Activated T-cell treated with anti-CD3 and anti-CD28 coated beads for 48 hours (primary cell): ENCODE measurements at places on chromosomes 6 and 20.

DNA sequence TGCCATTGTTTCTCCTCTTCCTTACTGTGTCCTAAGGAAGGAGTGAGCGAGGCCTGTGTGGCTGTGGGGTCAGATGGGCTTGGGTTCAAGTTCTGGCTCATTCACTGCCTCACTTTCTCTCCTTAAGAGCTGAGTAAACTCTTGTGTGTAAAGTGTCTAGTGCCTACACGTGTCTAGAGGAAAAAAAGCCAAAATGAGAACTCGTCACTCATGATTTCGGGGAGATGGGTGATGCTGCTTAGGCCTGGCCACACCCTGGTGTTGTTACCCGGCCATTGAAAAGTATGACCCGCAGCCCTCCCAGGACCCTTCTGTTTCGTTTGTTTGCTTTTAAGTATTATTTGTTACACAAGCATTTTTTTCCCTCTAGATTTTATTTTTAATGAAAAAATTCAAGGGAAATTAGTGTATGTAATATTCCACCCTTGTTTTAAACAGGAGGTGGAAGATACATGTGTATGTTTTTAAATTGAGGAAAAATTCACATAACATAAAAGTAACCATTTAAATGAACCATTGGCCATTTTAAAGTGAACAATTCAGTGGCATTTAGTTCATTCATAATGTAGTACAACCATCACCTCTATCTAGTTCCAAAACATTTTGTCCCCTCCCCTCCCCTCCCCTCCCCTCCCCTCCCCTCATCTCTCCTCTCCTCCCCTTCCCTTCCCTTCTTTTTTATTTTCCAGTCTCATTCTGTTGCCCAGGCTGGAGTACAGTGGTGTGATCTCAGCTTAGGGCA is 71.0 kb downstream of the CEBPB start:
- no peak for DNase-seq

- DNase-seq, result no peak
Measured at GRCh38 chr6:105985098-105985815, 100.9 kb upstream of the PRDM1 start.

DNA sequence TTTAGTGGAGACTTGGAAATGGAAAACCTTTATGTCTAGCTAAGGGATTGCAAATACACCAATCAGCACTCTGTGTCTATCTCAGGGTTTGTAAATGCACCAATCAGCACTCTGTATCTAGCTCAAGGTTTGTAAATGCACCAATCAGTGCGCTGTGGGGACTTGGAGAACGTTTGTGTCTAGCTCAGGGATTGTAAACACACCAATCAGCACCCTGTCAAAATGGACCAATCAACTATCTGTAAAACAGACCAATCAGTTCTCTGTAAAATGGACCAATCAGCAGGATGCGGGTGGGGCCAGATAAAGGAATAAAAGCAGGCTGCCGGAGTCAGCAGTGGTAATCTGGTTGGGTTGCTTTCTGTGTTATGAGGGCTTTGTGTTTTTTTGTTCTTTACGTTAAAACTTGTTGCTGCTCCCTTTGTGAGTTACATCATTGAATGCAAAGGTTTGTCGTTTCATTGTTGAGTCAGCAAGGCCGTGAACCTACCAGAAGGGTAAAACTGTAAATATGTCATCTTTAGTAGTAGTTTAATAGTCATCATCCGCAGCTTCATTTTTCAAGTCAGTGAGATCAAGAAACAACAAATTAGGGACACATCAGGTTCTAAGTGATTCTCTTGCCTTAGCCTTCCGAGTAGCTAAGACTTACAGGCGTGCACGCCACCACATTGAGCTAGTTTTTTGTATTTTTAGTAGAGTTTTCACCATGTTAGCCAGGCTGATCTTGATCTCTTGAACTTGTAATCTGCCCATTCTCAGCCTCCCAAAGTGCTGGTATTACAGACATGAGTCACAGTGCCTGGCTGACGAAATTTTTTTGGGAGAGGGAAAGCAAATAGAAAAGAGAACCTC is 22.7 kb upstream of the NUP153 start:
- DNase-seq, result no peak

GRCh38 chr6:85394853-85395538 is 54.9 kb upstream of the NT5E start:
- DNase-seq, result no peak

- no peak for DNase-seq
Measured at GRCh38 chr6:132661906-132662305, 2.9 kb upstream of the TAAR1 start.

DNA sequence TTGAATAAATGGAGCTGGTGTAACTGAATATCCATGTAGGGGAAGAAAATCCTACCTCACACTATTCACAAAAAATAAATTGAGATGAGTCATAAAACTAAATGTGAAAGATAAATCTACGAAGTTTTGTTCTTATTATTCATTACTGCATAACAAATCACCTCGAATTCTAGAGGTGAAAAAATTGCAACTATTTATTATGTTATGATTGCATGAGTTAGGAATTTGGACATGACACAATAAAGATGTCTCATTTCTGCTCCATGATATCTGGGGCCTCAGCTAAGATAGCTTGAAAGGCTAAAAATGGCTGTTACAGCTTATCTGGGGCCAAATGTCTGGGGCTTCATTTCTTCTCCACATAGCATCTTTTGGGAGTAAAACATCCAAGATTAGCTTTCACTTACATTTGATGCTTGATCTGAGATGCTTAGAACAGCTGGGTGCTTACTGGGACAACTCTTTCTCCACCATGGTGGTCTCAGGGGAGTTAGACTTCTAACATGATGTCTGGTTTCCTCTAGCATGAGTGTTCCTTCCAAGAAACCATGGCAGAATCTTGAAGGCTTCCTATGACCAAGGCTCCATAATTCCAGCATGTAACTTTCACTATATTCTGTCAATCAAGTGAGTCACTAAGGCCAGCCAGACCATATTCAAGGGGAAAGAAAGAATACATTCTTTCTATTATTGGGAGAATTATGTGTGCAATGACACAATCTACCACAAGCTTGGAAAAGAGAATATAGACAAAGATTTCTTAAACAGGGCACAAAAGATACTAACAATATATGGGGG is 30.1 kb downstream of the OR2B6 start:
- DNase-seq, result no peak
